Hematopoietic multipotent progenitor cell treated with erythropoietin and hydrocortisone succinate and interleukin-3 and kit ligand, for 4 days (in vitro differentiated cells): ENCODE measurements at places on chromosomes 12 and 14.

- no peak for DNase-seq
These were observed 384 bp upstream of the SMUG1 start for GRCh38 chr12:54189198-54189539.

GRCh38 chr12:3965046-3965445 is 91.8 kb upstream of the PARP11 start:
- no peak for DNase-seq

- DNase-seq = peak; percentile 98
These were observed 6.5 kb downstream of the CEBPE start for GRCh38 chr14:23112359-23113178.

- peak; percentile 87 for DNase-seq
These were observed 2.8 kb upstream of the HOXC8 start for GRCh38 chr12:54005853-54006558.

DNA sequence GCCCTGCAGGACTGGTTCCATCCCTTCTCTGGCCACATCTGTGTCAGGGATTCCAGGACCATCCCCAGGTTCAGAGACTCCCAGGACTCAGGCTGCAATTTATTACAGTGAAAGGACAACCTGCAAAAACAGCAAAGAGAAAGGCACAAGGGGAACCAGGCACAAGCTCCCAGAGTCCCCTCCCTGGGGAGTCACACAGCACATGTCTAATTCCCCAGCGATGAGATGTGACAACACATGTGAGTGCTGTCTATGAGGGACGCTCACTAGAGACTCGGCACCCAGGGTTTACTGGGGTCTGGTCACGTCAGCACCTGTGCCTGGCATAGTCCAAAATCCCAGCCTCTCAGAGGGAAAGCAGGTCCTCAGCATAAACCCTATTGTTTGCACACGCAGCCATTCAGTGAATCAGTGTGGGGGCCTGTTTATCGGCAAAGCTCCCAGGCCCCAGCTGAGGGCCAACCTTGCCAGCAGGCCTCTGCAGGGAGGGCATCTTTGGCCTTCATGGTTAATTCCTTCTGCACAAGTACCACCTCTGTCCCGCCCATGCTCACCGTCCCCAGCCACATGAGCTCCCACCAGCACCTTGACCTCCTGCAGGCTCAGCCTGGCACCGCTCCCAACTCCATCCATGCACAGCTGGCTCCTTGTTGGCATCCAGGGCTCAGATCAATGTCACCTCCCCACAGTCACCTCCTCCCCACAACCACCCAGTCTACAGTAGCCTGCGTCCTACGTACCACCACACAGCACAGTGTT is 198.9 kb upstream of the SFSWAP start:
- no peak for DNase-seq

- DNase-seq = no peak
These were observed 36.1 kb downstream of the PELI2 start for GRCh38 chr14:56154321-56154720.

GRCh38 chr12:98137278-98137677 is 378.1 kb upstream of the TMPO start:
- no peak for DNase-seq

GRCh38 chr12:116058574-116058973 is 218.9 kb downstream of the MED13L start:
- DNase-seq = no peak

GRCh38 chr12:18953505-18953904 is 176.0 kb upstream of the PLEKHA5 start:
- no peak for DNase-seq

DNA sequence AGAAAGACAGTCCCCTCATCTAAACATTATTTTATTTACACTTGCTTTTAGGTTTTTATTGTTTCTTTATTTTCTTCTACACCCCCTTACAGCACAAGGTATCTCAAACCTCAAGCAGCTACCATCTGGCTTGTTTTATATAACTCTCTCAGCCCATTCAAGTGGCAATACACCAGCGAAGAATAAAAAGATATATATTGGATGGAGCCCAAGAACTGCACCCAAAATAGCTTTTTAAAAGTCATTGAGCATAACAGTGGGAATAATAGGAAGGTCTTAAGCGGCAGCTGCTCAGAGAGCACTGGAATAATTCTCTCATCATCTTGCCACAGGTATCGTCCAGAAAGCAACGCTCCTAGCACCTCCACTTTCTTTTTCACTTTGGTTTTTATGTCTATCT is 322.5 kb downstream of the SYT1 start:
- DNase-seq = no peak

- no peak for DNase-seq
These were observed 125.2 kb upstream of the CCDC196 start for GRCh38 chr14:66361013-66361412.

GRCh38 chr12:111846016-111846415 is 4.0 kb downstream of the MAPKAPK5 start:
- no peak for DNase-seq

- DNase-seq = no peak
These were observed 94.7 kb upstream of the PWP1 start for GRCh38 chr12:107590814-107591375.

GRCh38 chr14:72744416-72745120 is 149.3 kb downstream of the DPF3 start:
- no peak for DNase-seq

- peak; percentile 66 for DNase-seq
These were observed 438.4 kb upstream of the OR4E1 start for GRCh38 chr14:22112004-22112403.

DNA sequence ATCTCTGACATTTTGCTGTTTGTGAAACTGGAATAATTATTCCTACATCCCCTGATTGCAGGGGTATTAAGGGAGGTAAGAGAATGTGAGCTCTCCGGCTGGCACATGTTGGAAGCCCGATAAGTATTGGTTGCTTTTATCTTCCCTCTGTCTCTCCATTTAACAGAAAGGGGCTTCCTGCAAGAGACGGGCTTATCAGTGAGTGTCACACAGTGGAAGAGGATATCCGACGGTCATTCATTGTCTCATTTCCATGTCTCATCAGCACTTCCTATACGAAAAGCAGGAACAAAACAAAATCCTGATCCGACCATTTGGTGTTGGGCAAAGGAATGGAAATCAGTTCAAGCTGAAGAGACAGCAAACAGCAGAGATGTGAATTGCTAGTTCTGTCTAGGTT is 10.7 kb downstream of the DYRK4 start:
- peak; percentile 58 for DNase-seq

DNA sequence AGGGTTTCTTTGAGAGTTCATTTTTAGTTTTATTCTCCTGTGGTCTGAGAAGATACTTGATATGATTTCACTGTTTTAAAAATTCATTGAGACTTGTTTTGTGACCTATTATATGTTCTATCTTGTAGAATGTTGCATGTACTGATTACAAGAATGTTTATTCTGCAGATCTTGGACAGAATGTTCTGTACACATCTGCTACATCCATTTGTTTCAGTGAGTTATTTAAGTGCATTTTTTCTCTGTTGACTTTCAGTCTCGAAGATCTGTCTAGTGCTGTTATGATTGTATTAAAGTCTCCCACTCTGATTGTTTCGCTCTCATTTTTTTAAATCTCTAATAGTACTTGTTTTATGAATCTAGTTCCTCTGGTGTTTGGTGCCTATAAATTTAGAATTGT is 1319.8 kb downstream of the TMEM121 start:
- peak; percentile 20 for DNase-seq

- no peak for DNase-seq
These were observed 260.8 kb downstream of the TTC8 start for GRCh38 chr14:89085231-89085731.

DNA sequence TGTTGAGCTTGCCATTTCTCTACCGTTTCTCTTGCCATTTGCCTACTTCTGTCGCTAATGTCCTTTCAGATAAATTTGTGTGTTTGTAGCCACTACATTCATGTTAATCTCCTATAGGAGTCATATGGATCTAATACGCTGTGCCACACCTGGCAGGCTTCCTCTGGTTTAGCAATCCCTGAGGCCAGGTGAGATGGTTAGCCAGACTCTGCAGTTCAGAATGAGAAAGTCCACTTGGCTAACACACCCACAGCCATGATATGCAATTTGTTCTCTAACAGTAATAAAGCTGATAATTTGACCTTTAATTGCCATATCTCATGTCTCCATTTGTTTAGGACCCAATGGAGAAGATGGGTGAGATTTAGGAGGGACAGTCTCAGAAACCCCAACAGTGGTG is 1261.6 kb upstream of the TMEM132C start:
- DNase-seq = no peak

DNA sequence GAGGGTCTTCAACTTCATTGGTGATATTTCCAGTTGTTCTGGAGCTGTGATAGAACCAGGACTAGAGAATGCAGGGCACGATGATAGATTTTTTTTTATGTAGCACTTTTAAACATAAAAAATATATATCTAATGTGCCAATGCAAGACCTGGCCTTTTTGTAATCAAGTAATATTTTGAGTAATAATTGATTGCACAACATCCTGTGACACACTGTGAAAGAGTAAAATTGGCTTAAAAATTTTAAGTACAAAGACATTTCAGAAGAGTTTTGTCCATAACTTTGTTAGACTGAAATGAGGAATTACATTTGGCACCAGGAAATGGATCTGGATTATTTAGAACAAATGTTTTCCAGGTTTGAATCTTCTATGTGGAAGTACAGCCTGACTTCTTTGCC is 22.1 kb downstream of the PRKCH start:
- no peak for DNase-seq

GRCh38 chr12:58621126-58621525 is 299.2 kb downstream of the LRIG3 start:
- DNase-seq = no peak

GRCh38 chr14:53938136-53938837 is 18.3 kb downstream of the BMP4 start:
- no peak for DNase-seq

GRCh38 chr14:99820702-99821331 is 27.6 kb downstream of the EML1 start:
- DNase-seq = no peak

GRCh38 chr12:125684968-125685790 is 619.9 kb downstream of the AACS start:
- DNase-seq = peak; percentile 14

DNA sequence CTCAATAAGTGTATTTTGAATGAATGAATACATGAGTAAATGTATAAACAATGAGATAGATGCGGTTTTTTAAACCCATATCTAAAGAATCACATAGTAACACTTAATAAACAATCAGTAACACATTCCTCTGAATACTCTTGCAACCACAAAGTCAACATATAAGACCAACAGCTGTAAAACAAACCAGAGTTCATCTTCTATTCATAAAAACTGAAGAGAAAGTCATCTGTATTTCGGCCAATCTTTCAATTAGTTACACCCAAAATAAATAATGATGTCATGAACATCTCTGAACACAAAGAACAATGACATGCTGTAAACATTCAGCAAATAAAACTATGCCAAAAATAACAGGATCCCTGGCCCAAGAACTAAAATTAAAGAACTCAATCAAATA is 47.2 kb downstream of the ARMH4 start:
- no peak for DNase-seq

DNA sequence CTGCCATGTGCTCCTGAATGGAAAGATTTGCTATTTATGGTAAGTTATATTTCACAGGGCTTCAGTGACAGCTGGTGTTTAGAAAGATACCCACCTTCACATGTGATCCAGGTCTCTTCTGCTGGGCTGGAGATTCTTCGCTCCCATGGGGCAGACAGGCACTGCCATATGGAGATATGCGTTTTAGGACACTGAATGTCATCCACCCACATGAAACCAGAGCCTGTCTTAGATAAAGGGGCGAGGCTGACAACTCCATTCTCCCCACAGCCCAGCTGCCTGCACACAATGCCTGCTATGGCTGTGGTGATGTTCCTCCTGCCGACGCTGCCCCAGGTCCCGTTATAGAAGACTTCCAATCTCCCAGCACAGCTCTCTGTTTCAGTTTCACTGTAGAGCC is 69.4 kb downstream of the ACSM4 start:
- peak; percentile 22 for DNase-seq

DNA sequence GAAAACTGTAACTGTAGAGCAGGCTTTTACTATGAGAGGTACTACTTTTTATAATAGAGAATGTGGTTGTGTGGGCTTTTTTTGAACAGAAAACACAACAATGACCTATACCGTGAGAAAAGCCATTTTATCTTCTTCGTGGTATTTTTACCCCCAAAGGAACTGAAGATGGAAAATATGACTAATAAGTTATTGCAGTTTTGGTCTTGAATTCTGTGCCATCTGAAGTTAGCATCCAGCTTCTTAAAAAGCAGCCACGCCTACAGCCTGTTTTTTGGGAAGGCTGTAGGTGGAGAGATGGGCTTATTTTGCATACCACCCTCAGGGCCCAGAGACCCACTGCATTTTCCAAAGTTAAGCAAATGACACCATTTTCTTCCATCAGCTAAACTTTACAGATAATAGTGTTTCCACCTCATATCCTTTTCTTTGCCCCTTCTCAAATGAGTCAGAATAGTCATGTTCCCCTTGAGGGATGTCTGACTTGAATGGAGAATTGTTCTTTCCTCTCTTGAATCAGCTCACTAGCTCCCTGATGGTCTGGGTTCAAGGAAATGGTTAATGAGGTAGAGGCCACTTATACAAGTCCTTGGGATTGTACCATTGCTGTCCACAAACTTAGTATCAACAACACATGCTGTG is 53.0 kb downstream of the TBC1D30 start:
- no peak for DNase-seq

DNA sequence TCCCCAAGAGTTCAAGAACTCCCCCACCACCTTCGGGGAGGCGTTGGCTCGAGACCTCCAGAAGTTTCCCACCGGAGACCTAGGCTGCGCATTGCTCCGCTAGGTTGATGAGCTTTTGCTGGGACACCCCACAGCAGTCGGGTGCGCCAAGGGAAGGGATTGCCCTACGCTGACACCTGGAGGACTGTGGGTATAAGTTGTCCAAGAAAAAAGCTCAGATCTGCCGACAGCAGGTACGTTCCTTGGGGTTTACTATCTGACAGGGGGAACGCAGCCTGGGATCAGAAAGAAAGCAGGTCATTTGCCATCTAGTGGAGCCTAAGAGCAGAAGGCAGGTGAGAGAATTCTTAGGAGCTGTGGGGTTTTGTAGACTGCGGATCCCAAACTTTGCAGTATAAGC is 98.8 kb downstream of the FRMD6 start:
- peak; percentile 20 for DNase-seq

GRCh38 chr12:93921521-93921920 is 226.9 kb upstream of the PLXNC1 start:
- DNase-seq = no peak

- no peak for DNase-seq
These were observed 79.8 kb downstream of the GLT1D1 start for GRCh38 chr12:128933039-128933438.

DNA sequence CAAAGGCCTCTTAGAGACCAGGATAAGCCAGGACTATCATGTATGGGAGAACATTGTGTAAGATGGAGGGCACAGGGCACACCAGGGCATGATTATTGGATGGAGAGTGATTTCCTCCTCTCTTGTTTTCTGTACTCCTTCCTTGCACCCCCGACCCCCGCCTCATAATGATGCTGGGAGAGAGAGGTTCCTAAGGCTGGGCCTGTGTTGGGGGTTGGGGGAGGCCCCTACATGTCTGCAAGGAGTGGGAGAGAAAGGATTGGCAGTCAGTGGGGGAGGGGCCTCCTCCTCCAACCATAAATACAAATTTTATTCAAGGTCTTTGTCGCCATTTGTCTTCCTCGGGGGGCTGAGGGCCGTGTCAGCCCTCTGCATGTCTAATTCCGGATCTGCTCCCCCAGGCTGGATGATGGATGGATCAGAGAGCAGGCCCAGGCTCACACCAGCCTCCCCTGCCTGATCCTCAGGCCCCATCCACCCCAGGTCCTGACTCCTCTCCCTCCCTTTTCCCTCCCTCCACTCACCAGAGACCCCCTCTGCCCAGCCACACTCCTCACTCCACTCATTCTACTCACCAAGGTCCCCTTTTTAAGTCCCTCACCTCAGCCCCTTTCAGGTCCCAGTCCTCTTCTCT is 2.0 kb upstream of the C1QL4 start:
- DNase-seq = no peak

GRCh38 chr12:11962860-11963259 is 107.9 kb upstream of the BCL2L14 start:
- peak; percentile 46 for DNase-seq
